ENCODE measurements at places on chromosomes 2 and 18. TPM values are rescaled to one million over a fixed set of nuclear protein-coding genes. Genes with fewer than 3 reads are reported as not detected.

SCN9A gene
- 3.0 TPM for total RNA-seq

SERTAD2 gene
- 4.6 TPM for total RNA-seq

ALPG gene
- total RNA-seq = not detected

FER1L5 gene
- total RNA-seq = 0.94 TPM

TMEM185B gene
- 13.5 TPM for total RNA-seq

ABCG8 gene
- total RNA-seq = 0.03 TPM

GALR1 gene
- total RNA-seq = 0.05 TPM

RFTN2 gene
- total RNA-seq = 1.6 TPM

GRHL1 gene
- total RNA-seq = 5.3 TPM

DNA sequence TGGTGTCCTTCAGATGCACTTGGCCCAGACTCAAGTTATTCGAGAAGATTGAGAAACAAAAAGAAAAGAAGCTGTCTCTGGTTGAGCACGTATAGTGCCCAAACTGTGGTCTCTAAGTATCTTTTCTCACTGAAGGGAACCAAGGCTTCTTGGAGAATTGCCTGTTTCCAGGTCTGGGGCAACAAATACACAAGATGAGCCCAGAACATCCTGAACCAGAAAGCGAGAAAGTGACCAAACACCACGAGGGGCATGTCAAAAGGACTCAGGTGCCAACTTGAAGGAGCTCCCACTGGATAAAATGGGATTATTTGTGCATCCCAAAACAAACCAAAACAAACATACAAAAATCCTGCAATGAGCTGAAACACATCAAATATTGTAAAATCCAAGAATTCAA lies 13.6 kb upstream of the ATOH8 start:
- H3K36me3 ChIP-seq = no peaks in the 10 kb centered on the region
- peaks cover 36% of the 10 kb centered on the region for H3K4me1 ChIP-seq
- no peaks in the 10 kb centered on the region for H3K27me3 ChIP-seq
- H3K4me3 ChIP-seq = no peak overlapping the region
- no peak for DNase-seq

- H3K4me3 ChIP-seq = no peak overlapping the region
- H3K4me1 ChIP-seq = no peaks in the 10 kb centered on the region
- H3K36me3 ChIP-seq = no peaks in the 10 kb centered on the region
- DNase-seq = no peak
Observed at GRCh38 chr2:66814916-66815315, 380.0 kb downstream of the MEIS1 start.

GRCh38 chr2:88054782-88055370 lies 707 bp downstream of the KRCC1 start:
- H3K4me1 ChIP-seq = peaks cover 25% of the 10 kb centered on the region
- no peak for DNase-seq
- no peaks in the 10 kb centered on the region for H3K36me3 ChIP-seq
- peak overlapping the region; percentile 72 for H3K4me3 ChIP-seq

DNA sequence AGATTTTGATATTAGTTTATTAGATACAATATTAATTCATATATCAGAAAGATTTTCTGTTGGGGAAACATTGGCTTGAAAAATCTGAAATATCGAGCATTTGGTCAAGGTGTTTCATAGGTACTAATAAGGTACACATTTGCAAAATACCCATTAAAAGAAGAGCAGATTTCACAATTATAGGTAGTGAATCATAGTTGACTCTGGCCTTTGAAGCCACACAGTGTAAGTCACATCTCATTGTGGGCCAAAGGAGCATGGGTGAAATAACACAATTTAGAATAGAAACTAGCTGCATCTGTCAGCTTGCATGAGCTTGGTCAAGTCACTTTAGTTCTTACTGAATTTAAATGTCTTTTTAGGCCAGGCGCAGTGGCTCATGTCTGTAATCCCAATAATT lies 4.9 kb downstream of the KDM3A start:
- DNase-seq = no peak
- no peak overlapping the region for H3K27ac ChIP-seq
- H3K27me3 ChIP-seq = no peaks in the 10 kb centered on the region
- no peaks in the 10 kb centered on the region for H3K36me3 ChIP-seq

- H3K27ac ChIP-seq = no peak overlapping the region
- no peak overlapping the region for H3K4me3 ChIP-seq
- no peak for DNase-seq
- peaks cover 4% of the 10 kb centered on the region for H3K27me3 ChIP-seq
- H3K36me3 ChIP-seq = no peaks in the 10 kb centered on the region
Observed at GRCh38 chr18:79600596-79600995, 79.0 kb upstream of the CTDP1 start.

DNA sequence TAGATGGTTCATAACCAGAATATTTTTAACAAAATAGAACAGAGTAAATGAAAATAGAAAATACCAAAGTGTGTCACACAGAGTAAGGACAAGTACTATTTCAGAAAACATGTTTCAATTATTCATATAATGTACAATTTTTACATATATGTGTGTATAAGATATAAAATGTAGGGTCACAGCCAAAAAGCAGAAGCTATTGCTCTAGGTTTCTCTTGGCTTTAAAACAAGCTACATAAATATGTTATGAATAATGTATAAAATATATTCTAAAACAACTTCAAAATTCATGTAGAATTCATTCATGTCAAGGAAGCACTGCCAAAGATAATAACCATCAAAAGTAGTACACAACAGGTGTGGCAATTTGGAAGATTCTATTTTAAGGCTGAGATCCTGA lies 218.2 kb downstream of the TTC32 start:
- H3K4me1 ChIP-seq = no peaks in the 10 kb centered on the region
- no peaks in the 10 kb centered on the region for H3K36me3 ChIP-seq
- H3K27ac ChIP-seq = no peak overlapping the region
- no peak for DNase-seq
- H3K4me3 ChIP-seq = no peak overlapping the region

DNA sequence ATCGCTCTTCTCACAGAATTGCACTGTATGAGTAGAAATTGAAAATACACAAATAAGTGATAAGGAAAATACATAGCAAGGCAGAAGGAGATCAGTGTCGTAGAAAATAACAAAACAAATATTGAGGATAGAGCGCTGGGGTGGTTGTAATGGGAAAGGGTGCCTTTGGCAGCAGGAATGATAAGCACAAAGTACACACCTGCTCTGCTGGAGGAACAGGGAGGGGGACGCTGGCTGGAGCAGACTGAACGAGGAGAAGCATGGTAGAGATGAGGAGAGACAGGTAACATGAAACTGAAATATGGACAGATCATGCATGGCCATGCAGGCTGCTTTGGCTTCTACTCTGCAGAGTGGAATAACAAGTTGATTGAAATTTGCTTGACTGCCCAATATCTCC lies 181.2 kb upstream of the FSHR start:
- no peak overlapping the region for H3K4me3 ChIP-seq
- no peaks in the 10 kb centered on the region for H3K36me3 ChIP-seq
- H3K27ac ChIP-seq = no peak overlapping the region

DNA sequence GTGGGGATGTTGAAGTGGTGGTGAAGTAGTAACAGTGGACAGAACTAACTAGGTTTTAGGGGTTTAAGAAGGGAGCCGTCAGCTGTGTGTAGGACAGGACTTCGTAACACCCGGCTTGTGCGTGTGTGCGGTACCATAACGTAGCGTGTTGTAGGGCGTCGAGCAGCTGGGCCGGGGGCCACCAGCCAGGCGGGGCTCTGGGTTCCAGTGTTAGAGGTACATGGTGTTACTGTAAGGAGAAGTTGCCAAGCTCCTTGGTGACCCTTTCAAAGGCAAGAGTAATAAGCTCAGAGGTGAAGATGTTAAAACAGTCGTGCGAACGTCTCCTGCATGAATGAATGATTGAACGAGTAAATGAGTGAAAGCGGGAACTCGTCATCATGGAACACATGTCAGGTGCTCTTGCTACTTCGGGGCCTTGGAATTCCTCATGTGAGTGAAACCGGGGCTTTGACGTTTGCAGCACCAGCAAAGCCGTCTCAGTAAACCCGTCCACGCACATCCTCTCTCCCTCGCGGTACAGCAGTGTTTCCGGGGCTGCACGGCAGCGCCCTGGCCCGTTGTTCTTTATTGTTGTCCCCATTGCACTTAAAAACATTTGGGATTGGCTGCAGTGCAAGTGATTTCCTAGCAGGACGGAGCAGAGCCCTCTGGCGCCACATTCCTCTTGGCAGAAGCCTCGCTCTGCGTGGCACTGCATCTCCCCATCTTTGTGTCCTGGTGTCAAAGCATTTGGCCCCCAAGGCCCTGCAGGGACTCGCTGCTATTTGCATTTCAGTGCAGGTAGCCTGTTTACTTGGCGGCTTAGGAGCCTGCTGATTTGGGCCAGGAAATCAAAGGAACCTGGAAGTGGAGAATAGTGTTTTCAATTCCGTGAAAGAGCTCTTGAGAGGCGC lies 115.0 kb downstream of the GBX2 start:
- no peaks in the 10 kb centered on the region for H3K4me1 ChIP-seq
- no peaks in the 10 kb centered on the region for H3K36me3 ChIP-seq
- DNase-seq = no peak
- no peaks in the 10 kb centered on the region for H3K27me3 ChIP-seq
- no peak overlapping the region for H3K4me3 ChIP-seq

- H3K4me3 ChIP-seq = no peak overlapping the region
- no peak overlapping the region for H3K27ac ChIP-seq
- H3K27me3 ChIP-seq = no peaks in the 10 kb centered on the region
Observed at GRCh38 chr2:39623917-39624316, 41.8 kb upstream of the TMEM178A start.

DNA sequence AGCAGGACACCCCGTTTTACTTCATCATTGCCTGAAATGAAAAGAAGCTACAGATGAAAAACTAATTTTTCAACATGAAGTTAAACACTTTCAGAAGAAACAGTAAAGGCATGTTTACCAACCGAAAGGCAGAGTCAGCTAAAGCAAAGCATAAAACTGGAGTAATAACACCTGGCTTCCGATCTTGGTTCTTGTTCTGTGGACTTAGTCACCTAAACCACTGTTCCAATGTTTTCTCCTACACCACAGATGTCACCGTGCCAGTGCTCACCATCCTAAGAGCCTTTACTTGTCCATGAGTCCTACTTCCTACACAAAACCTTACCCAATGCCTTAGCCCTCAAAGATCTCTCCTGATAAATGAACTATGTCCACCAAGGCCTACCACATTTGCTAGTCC lies 13.5 kb downstream of the MCM6 start:
- H3K27me3 ChIP-seq = no peaks in the 10 kb centered on the region
- DNase-seq = no peak
- H3K4me3 ChIP-seq = no peak overlapping the region
- H3K36me3 ChIP-seq = peaks cover 5% of the 10 kb centered on the region
- H3K4me1 ChIP-seq = no peaks in the 10 kb centered on the region
- H3K27ac ChIP-seq = no peak overlapping the region

GRCh38 chr2:150459281-150459680 lies 28.2 kb downstream of the RND3 start:
- H3K4me1 ChIP-seq = no peaks in the 10 kb centered on the region
- no peak for DNase-seq
- no peaks in the 10 kb centered on the region for H3K27me3 ChIP-seq
- H3K36me3 ChIP-seq = no peaks in the 10 kb centered on the region
- no peak overlapping the region for H3K4me3 ChIP-seq

- no peaks in the 10 kb centered on the region for H3K4me1 ChIP-seq
- no peaks in the 10 kb centered on the region for H3K27me3 ChIP-seq
- H3K27ac ChIP-seq = no peak overlapping the region
- no peaks in the 10 kb centered on the region for H3K36me3 ChIP-seq
- DNase-seq = no peak
Observed at GRCh38 chr2:219636941-219637841, 9.8 kb downstream of the SLC4A3 start.

GRCh38 chr2:229170916-229171315 lies 100.2 kb downstream of the PID1 start:
- no peaks in the 10 kb centered on the region for H3K27me3 ChIP-seq
- peaks cover 6% of the 10 kb centered on the region for H3K4me1 ChIP-seq
- no peak for DNase-seq
- no peaks in the 10 kb centered on the region for H3K36me3 ChIP-seq
- no peak overlapping the region for H3K27ac ChIP-seq

DNA sequence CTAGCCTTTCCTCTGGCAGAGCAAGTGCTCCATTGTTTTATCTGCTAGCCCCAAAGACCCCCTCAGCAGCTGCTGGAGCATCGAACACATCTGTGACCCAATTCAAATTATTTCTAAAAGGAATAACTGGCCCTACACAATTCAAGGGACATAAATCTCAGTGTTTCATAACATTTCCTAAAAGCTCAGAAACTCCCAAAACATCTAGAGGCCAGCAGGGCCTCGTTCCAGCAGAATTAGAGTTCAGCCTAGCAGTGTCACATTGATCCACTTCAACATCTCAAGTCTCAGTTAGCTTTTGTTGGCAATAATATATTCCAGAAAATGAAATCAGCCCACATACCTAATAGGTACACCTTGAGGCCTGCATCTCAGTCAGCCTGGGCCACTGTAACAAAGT lies 179.1 kb downstream of the ETAA1 start:
- H3K36me3 ChIP-seq = no peaks in the 10 kb centered on the region
- H3K4me1 ChIP-seq = peaks cover 3% of the 10 kb centered on the region
- no peak overlapping the region for H3K4me3 ChIP-seq
- no peak for DNase-seq

DNA sequence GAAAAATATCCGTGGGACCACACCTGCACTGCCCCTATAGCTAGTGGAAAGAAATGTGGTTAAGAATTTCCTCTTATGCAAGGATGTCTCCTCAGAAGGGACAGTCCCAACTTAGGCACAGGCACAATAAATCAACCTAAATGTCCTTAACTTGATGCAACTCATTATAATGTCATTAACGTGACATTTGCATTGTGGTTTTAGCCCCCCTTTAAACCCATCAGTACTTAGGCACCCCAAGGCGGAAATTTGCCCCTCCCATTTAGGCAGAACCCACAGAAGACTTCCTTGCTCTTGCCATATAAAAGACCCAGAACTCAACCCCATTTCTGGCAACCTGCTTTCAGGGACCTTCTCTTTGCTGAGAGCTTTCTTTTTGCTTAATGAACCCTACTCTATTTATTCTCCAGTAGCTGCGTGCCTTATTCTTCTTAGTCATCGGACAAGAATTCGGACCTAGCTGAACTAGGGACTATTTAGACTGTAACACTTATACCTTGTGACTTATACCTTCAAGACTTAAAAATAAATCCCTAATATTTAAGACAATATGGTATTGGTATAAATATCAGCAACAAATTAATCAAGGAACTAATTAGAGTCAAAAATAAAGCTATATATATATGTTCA lies 1281.6 kb upstream of the TMEFF2 start:
- no peak overlapping the region for H3K27ac ChIP-seq
- H3K36me3 ChIP-seq = no peaks in the 10 kb centered on the region
- no peaks in the 10 kb centered on the region for H3K4me1 ChIP-seq
- H3K4me3 ChIP-seq = no peak overlapping the region

GRCh38 chr2:102143450-102143985 lies 972 bp downstream of the IL1R1 start:
- H3K27ac ChIP-seq = peak overlapping the region; percentile 96
- peaks cover 4% of the 10 kb centered on the region for H3K4me1 ChIP-seq
- no peaks in the 10 kb centered on the region for H3K36me3 ChIP-seq
- H3K4me3 ChIP-seq = peak overlapping the region; percentile 16
- peak; percentile 30 for DNase-seq
- no peaks in the 10 kb centered on the region for H3K27me3 ChIP-seq

DNA sequence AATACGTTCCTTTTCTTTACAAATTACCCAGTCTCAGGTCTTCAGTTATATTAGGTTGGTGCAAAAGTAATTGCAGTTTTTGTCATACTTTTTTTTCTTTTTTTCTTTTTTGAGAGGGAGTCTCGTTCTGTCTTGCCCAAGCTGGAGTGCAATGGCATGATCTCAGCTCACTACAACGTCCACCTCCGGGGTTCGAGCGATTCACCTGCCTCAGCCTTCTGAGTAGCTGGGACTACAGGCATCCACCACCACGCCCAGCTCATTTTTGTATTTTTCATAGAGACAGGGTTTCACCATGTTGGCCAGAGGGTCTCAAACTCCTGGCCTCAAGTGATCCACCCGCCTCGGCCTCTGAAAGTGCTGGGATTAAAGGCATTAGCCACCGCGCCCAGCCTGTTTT lies 43.8 kb upstream of the ASAP2 start:
- H3K27ac ChIP-seq = no peak overlapping the region
- no peaks in the 10 kb centered on the region for H3K27me3 ChIP-seq
- no peak overlapping the region for H3K4me3 ChIP-seq
- DNase-seq = no peak
